ENCODE measurements at places on chromosomes 7 and 10. TPM values are rescaled to one million over a fixed set of nuclear protein-coding genes. Genes with fewer than 3 reads are reported as not detected.

SLC26A4 gene
- total RNA-seq = 1.6 TPM

GDF2 gene
- total RNA-seq = not detected

SBDS gene
- 86.8 TPM for total RNA-seq

SFMBT2 gene
- 2.0 TPM for total RNA-seq

PAX4 gene
- total RNA-seq = not detected

HUS1 gene
- total RNA-seq = 19.4 TPM

OPALIN gene
- not detected for total RNA-seq

AZGP1 gene
- total RNA-seq = 0.62 TPM

VSTM4 gene
- not detected for total RNA-seq

BMPER gene
- total RNA-seq = 2.3 TPM

SPDYE3 gene
- not detected for total RNA-seq

GSTO2 gene
- total RNA-seq = 0.20 TPM

ANKRD61 gene
- total RNA-seq = 1.2 TPM

TUBAL3 gene
- total RNA-seq = not detected

TFAM gene
- 42.2 TPM for total RNA-seq

TEX36 gene
- 0.10 TPM for total RNA-seq

VOPP1 gene
- 71.2 TPM for total RNA-seq

All from M059J (cell line).